ENCODE measurements at places on chromosomes 1 and 21.

DNA sequence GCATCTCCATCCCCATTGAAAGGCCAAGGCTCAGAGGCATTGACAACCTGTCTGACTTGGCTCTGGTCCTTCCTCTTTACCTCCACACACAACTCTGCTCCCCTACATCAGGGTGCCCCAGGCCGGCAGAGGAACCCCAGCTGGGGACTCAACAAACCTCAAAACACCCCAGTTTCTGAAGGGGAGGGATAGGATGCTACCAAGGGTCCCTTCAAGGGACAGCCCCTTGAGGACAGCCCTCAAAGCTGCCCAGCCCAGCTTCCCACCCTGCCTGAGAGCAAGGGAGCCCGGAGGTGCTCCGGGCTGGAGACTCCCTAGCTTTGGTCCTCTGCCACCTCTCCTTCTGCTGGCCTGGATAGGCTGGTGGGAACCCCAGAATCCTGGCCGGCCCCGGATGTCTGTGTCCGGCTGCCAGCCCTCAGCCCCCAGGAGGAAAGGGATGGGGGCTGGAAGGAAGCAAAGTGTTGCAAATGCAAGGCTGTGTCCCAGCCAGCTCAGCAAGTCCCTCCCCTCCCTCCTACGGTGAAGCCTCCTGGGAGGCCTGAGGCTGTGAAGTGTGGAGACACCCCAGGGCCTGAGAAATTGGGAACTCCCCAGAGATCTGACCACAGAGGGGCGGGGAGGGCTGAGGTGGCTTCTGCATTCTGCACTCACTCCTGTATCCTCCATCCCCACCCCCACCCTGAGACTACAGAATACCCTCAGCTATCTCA is 1.1 kb upstream of the MARCKSL1 start:
- ATAC-seq = peak; percentile 72

DNA sequence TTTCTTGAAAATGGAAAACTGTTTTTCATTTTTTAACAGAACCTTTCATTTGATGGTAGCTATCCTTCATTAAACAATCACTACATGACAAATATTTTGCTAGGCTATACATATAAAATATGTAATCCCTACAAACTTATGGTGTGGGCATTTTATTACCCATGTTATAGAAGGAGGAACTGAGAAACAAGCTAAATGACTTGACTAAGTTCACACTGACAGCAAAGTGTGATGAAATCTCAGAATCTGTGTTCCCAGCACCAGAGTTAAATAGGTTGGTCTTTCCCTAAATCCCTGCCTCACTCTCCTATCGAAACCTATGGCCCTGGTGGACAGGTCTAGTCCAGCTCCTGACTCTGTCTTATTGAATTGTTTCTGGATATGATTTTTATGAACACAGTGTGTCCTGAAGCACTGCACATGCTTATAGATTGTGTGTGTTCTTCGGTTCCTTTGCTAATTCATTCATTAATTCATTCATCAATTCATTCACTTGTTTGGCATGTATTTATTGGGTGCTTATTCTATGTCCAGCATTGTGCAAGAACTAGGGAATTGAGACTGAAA is 301.0 kb downstream of the GRIK1 start:
- no peak for ATAC-seq

GRCh38 chr1:9350013-9350908 is 57.6 kb downstream of the SPSB1 start:
- no peak for ATAC-seq

DNA sequence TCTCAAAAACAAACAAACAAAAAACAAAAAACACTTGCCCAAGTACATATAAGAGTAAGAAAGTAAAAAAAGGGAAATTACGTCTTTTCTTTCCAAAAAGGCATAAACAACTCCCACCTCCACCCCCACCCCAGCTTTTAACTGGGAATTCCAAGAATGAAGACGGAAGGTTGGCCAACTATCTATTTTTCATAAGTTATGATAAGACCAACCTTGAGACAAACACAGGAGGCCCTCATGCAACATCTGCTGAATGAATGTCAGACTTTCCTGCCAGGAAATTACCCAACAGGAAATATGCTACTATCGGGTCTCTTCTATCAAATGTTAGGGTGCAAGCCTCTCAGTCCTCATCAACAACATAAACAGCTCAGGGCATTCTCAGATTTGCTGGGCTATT is 1.9 kb downstream of the BSDC1 start:
- ATAC-seq = no peak

- no peak for ATAC-seq
Observed at GRCh38 chr1:36305915-36306209, 306 bp upstream of the SH3D21 start.

GRCh38 chr1:118948351-118948750 is 39.8 kb downstream of the TBX15 start:
- ATAC-seq = no peak

DNA sequence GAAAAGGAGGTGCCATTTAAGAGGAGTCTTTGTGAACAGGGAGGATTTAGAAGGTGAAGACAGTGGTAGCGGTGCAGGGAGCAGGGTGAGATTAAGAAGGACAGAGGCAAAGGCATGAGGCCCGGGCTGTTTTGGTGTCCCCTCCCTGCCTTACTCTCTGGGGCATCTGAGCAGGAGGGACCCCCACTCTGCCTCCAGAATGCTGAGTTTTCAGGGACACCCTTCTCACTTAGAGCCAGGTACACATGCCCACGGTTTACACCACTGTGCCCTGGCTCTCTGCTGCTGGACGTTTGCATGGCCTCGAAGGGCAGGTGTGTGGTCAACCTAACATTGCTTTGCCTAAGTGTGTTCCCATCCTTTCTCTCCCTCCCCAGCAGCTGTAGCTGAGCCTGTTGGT is 20.5 kb upstream of the PARP1 start:
- ATAC-seq = no peak

GRCh38 chr21:41802684-41803083 is 35.8 kb upstream of the RIPK4 start:
- no peak for ATAC-seq

GRCh38 chr1:235239851-235240250 is 78.8 kb upstream of the RBM34 start:
- no peak for ATAC-seq

DNA sequence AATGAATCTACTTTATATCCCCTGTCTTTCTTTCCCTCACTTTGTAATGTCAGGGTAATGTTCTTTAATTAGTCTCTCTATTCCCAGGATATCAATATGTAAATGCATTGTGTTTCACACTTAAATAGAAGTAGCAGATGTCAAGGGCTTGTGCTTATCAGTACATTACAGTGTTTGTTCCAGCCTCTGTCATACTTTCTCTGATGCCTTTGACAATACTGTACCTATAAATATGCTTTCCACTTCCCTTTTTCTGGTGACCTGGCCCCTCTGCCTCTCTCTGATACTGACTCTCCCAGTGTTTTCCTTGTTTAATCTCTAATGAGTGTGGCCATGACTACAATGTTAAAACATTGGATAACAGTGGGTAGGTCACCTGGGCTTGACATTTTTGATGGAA is 862.0 kb upstream of the NEGR1 start:
- no peak for ATAC-seq

DNA sequence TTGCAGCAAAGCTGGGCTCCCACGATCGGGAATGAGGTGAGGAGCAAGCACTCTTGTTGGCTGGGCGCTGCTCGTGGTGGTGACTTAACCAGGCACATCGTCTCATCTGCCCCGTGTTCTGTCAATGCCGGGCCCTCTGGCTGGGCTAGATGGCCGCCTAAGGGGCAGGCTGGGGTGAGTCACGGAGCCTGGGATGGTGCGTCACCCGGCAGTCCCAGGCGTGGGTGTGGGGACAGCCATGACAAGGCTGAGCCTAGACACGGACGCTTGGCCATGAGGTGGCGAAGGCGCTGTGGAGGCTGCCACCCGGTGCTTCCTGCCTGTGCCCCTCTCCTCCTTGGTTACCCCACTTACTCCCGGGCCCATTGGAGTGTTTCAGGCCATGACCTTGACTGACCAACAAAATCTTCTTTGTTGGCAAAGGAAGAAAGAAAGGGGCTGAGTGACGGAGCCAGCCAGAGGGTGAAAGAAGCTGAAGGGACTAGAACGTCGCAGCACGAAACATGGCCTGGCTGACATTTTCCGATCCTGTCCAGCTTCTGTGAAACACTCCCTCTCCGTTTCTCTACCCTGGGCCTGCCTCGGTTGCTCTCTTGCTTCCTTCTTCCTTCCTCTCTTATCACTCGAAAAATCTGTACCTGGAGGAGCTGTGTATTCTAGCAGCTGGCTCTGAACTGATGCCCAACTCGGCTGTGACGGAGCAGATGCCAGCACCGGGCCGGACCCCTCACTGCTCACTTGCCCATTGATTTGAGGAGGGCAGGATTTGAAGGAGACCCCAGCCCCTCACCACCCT is 596 bp downstream of the CD247 start:
- ATAC-seq = no peak
